ENCODE measurements at places on chromosomes 2 and 18.

DNA sequence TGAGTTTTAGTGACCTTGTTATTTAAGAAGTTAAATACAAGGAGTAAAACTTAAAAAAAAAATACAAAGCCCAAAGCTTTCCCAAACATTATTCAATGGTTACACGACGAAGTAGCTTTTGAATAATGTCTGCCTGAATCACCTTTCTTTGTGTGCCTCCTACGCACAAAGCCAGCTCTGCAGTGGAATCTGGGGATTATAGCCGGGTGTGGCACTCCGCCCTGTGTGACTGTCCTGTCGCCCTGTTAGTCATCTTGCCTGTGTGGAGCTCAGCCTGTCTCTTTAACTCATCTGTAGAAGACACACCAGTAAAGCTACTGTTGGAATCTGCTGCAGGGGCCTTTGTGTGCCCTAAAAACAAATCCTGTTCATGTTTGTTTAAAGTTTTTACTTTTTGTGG lies 79.4 kb upstream of the TCF7L1 start:
- DNase-seq = no peak

GRCh38 chr18:24514439-24514838 lies 54.0 kb downstream of the HRH4 start:
- no peak for DNase-seq

DNA sequence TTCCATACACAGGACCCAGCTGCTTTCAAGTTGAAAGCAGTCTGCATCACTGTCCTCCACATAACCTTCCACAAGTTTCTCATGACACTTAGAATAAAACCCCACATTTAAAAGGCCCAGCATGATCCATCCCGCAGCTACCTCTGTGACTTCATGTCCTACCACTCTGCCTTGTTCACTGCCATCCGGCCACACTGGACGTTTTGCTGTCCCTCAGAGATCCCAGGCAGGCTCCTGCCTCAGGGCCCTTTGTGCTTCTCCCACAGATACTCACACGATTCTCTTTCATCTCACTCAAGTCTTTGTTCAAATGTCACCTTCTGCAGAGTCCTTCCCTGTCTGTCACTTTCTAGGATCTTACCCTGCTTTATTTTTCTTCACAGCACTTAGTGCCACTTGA lies 232.9 kb upstream of the BOD1L2 start:
- no peak for DNase-seq

DNA sequence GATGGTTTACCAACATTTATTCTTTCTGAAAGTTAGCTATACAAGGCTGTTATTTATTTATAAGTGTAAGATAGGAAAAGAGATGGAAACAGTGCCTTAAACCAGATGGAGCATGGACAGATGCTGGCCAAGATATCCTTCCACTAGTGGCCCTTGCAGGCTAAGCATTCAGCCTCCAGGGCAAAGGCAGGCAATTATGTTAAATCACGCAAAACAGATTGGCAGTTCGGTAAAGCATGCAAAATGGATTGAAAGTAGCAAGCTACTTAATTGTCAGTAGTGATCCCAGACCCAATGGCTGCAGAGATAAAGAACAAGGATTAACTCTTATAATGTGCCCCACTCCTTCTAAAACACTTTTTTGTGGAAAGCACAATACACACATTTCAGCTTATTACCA lies 105.4 kb upstream of the MAP4K3 start:
- DNase-seq = no peak

- DNase-seq = no peak
Observed at GRCh38 chr2:241295326-241296095, 20.0 kb downstream of the HDLBP start.

GRCh38 chr18:67621906-67622305 lies 105.4 kb upstream of the DSEL start:
- no peak for DNase-seq

- DNase-seq = no peak
Observed at GRCh38 chr2:16226943-16227664, 286.8 kb downstream of the MYCN start.

- no peak for DNase-seq
Observed at GRCh38 chr2:48045613-48046012, 139.3 kb upstream of the FBXO11 start.

GRCh38 chr2:3108105-3108504 lies 269.5 kb downstream of the EIPR1 start:
- DNase-seq = no peak

DNA sequence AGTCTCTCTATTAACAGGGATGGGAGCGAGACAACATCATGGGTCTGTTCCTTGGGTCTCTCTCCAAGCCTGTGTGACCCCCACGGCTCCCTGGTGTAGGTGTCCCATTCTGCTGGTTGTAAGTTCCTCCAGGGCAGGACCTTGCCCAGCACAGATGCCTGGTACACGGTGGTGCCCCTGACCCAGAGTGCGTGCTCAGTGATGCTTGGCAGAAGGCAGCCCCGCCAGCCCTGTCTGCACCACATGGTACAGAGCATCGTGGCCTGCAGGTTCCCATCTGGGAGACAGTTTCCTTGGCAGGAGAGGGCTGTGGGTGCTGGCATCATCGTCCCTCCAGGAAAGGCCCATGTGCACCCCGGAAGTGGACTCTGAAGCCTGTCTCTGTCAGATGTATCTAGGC lies 249.0 kb downstream of the KLHL29 start:
- no peak for DNase-seq

- DNase-seq = no peak
Observed at GRCh38 chr18:77203071-77203470, 46.6 kb upstream of the GALR1 start.

DNA sequence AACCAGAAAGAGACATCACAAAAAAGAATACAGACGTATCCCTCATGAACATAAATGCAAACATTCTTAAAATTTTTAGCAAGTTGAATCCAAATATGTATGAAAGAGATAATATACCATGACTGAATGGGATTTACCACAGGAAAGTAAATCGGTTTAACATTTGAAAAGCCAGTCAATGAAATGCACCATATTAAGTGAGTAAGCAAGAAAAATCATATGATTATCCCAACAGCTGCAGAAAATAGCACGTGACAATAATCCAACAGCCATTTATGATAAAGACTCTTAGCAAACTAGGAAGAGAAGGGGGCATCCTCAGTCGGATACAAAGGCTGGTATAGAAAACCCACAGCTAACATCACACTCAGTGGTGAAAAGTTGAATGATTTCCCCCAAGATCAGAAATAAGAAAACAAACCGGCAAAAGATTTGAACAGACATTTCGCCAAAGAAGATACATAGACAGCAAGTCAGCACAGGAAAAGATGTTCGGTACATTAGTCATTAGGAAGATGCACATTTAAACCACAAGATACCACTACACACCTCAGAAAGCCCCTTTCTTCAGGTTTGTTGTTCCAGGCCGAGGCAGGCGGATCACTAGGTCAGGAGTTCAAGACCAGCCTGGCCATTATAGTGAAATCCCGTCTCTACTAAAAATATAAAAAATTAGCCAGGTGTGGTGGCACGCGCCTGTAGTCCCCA lies 144.3 kb downstream of the INHBB start:
- no peak for DNase-seq

- DNase-seq = no peak
Observed at GRCh38 chr2:14197293-14197692, 435.2 kb upstream of the LRATD1 start.

- DNase-seq = no peak
Observed at GRCh38 chr2:61512768-61513398, 25.3 kb downstream of the XPO1 start.

GRCh38 chr2:34492561-34493455 lies 893.7 kb upstream of the FAM98A start:
- no peak for DNase-seq

GRCh38 chr18:8826971-8827370 lies 121.6 kb downstream of the MTCL1 start:
- DNase-seq = no peak

DNA sequence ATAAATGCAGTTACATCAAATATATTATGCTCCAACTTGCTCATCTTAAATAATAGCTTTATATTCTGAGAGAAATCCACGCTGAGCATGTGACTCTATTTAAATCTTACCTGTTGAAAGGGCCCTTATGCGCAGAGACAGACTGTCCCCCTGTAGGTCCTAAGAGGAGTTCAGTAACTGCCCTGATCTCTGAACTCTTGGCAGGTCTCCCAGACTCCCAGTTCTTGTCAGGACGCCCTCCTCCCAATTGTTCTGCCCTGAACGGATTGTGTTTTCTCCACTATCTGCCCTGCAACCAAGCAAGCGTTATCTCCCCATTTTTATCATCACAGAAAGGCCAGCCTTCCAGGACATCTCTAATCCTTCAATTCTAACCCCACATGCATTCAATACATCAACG lies 954.6 kb downstream of the TSN start:
- DNase-seq = no peak

GRCh38 chr2:33134086-33134771 lies 187.5 kb downstream of the LTBP1 start:
- no peak for DNase-seq

GRCh38 chr2:12988279-12988678 lies 271.5 kb downstream of the TRIB2 start:
- no peak for DNase-seq

DNA sequence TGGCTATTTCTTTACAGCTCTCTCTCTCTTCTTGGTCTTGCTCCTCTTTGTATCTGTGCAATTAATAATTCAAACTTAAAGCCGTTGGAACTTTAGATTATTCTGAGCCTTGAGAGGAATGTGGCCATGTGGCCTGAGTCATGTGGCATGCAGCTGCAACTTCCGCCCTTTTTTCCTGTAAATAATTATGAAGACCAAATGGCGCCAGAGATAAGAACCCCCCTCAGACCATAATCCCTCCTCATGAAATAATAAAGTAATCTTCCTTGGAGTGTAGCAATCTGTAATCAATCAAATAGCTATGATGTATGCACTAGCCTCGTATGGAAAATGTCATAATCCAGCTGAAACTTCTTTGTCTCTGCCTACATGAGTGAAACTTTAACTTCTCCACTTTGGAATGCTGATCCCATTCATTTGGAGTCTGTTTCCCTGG lies 13.5 kb upstream of the TWSG1 start:
- no peak for DNase-seq

DNA sequence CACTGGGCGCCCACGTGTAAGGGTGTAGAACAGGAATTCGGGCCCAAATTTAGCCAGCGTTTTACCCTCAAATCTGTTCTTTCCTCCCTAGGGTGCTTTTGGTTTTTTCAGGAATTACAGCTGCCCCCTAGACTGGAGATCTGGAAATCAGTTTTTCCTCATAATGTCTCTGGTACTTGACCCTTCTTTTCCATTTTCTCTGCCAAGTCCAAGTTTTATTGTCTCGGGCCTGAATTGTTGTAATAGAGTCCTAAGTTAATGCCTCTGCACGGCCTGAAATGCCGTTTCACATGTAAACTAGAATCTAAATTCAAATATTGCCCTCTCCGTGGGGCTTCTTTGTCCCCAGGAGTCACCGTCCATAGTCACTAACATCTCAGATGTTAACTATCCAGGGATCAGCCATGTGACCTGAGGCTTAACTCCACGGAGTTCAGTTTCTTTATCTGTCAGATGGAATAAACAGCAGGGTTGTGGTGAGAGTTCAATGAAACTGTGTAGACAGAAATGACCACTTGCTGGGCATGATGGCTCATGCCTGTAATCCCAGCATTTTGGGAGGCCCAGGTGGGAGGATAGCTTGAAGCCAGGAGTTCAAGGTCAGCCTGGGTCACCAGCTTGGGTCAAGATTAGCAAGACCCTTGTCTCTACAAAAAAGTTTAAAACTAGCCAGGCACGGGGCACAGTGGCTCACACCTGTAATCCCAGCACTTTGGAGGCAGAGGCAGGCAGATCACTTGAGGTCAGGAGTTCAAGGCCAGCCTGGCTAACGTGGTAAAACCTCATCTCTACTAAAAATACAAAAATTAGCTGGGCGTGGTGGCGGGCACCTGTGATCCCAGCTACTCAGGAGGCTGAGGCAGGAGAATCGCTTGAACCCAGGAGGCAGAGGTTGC lies 12.7 kb upstream of the CABLES1 start:
- no peak for DNase-seq

- no peak for DNase-seq
Observed at GRCh38 chr2:860259-860855, 90.3 kb upstream of the SNTG2 start.

DNA sequence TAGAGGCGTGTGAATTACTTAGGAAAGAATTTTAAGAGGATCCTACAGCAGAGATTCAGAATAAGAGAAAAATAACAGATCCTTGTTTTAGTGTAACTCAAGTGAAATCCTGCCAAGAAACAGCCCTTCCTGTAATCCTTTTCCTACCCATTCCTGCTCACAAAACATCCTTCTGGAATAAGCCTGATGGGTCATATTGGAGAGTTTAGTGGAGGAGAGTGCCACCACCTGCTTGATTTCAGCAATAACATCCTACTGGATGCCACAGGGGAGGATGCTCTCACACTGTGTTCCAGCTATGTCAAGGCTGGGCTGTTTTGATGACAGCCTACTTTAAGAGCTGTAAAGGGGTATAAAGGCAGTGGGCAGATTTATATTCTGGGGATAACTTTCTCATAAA lies 54.8 kb upstream of the CCDC178 start:
- no peak for DNase-seq

- DNase-seq = no peak
Observed at GRCh38 chr2:79292958-79293315, 133.4 kb upstream of the REG3A start.

GRCh38 chr2:126719191-126719832 lies 63.4 kb downstream of the GYPC start:
- no peak for DNase-seq

DNA sequence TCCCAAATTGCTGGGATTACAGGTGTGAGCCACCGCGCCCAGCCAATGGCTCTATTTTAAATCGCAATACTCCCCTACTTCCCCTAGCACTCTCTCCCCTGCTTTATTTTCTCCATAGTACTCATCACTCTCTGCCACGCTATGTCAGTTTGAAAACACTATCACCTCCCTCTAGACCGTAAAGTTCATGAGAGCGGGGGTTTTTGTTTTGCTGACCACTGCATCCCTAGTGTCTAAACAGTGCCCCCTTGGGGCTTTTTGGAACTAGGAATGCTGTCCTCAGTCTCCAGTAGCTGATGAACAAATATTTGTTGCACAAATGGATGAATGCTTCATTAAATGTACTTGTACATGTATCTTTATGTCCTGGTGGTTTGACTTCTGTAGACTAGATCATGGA lies 44.1 kb downstream of the ATOH8 start:
- DNase-seq = no peak

GRCh38 chr2:119175517-119175916 lies 17.0 kb upstream of the C1QL2 start:
- DNase-seq = no peak

- DNase-seq = no peak
Observed at GRCh38 chr2:106269591-106270291, 75.6 kb upstream of the UXS1 start.

DNA sequence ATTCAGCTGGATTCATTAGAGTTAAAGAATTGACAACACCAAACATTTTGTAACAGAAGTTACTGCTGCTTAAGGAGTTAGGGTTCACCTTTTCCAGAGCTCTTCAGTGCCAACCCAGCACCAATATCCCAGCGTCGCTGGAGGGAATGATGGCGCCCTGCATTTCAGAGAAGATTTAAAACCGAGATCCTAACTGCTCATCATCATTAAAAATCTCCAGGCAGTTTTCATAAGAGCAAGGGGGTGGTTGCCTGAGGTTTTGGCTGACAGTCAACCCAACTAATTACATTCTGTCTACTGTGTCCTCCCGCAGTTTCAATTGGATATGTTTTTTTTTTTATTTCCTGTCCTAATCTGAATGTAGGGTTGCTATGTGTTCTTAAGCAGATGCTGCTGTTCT lies 509.6 kb upstream of the TCF4 start:
- DNase-seq = no peak
